ENCODE measurements at places on chromosomes 12 and 14.

- DNase-seq, result no peak
These were observed 15.5 kb upstream of the SERPINA9 start for GRCh38 chr14:94491511-94491910.

DNA sequence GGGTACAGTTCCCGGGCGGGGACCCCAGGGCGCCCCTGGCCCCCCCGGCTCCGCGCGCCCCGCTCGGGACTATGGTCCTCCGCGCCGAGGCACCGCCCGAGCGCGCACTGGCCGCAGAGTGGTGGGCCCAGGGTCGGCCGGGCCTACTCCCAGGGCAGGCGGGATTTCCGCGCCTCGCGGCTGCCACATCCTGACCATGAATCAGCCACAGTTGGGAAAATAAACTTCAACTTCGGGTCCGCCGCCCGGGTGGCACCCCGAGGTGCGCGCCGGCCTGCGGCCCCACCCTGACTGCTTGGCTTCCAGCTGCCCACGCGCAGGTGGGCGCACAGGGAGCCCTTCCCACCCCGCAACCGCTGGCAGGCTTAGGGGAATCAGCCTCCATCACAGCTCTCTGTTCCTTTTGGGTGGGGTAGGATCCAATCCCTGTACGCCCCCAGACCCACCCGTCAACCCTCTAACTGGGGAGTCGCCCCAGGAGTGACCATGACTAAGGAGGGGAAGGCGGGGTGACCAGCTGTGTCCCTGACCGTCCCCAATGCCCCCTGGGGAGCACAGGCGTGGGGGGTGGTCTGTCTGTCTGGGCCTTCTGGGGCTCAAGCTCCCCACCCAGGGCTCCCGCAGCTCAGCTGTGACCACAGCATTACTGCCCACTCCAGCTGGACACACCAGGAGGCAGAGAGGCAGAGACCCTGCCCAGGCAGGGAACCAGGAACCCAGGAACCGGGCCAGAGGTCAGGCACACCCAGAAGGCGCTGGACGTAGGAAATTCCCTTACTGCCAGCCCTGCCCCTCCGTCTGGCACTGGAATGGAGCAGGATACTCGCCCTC is 678 bp downstream of the INF2 start:
- no peak for DNase-seq

DNA sequence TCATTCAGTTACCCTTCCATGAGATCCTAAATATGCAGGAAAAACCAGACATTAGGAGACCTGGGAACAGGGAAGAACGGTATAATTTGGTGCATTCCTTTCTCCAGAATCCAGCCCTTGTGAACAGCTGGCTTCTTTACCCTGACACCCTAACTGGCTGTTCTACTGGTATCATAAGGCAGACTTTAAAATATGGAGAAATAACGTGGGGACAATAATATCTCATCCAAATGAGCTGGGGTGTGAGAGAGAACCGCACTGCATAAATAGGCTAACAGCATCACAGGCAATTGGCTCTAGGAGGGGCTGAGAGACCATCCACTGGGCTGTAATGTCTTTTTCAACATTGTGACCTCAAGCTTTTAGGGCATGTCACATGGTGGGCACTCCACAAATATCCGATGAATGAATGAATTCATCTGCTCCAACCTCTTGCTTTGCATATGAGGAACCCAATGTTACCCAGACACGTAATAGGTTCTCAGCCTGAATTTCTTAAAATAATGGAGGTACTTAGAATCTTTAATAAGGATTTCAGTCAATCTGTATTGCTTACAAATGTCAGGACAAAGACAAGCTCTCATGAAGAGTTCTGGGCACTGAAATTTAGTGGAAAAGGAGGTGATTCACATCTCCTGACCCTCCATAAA is 157.9 kb downstream of the SAMD4A start:
- no peak for DNase-seq

DNA sequence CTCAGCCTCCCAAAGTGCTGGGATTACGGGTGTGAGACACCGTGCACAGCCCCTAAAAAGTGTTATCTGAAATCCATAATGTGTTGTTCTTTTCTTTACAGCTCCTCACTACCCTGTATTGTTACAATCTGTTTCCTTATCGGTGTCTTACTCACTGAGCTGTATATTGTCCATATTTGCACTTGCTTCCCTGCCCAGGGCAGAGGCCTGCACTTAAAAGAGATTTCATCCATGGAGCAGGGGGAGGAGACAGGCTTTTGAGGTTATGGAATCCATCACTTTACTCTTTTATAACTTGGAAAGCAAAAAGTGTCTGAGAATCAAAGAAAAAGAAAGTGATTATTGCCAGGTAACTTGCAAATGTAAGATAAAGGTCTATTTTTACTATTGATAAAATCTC is 251.0 kb downstream of the DIO2 start:
- no peak for DNase-seq

GRCh38 chr14:102902086-102902485 is 20.4 kb upstream of the AMN start:
- no peak for DNase-seq

DNA sequence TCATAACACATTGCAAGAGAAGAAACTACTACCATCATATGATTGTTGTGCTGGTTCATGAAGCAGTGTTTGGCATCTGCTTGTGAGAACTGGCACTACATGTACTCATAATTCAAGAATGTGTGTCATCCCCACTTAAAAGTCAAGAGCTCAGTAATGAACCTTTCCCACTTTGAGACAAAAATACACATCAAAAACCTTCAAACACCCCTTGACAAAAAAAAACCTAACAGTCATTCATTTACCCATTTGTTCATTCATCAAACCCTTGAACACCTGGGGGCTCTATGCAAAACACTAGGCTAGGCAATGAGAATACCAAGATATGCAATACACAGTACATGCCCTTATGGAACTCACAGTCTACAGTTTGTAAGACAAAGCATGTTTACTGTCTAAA is 40.0 kb downstream of the KIF21A start:
- no peak for DNase-seq

DNA sequence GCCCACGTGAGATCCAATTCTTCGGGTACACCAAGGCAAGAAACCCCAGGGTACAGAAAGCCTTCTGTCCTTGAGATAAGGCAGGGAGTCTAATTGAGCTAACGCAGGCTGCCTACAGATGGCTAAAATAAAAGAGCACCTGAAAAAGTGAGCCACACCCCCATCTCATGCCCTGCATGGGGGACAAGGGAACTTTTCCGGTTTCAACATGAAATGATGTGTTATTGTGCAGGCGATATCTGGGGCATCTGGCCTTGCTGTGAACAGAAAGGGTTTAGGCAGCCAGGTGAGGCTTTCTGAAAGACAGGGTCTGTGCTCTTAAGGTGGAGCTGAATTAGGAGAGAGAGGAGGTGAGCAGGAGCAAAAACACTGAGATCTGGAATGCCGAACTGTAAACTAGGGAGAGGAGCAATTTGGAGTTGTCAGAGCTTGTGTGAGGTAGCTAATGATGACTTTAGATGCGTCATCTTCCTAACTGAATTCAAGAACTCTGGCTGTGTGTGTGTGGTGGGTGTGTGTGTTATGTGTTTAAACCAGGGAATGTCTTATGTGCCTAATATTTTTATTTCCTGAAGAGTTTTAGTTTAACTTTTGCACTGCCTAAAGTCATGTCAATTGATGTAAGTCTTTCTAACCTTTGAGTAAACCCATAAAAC is 20.1 kb upstream of the LDHB start:
- no peak for DNase-seq

GRCh38 chr12:88801227-88802095 is 221.2 kb upstream of the KITLG start:
- no peak for DNase-seq

DNA sequence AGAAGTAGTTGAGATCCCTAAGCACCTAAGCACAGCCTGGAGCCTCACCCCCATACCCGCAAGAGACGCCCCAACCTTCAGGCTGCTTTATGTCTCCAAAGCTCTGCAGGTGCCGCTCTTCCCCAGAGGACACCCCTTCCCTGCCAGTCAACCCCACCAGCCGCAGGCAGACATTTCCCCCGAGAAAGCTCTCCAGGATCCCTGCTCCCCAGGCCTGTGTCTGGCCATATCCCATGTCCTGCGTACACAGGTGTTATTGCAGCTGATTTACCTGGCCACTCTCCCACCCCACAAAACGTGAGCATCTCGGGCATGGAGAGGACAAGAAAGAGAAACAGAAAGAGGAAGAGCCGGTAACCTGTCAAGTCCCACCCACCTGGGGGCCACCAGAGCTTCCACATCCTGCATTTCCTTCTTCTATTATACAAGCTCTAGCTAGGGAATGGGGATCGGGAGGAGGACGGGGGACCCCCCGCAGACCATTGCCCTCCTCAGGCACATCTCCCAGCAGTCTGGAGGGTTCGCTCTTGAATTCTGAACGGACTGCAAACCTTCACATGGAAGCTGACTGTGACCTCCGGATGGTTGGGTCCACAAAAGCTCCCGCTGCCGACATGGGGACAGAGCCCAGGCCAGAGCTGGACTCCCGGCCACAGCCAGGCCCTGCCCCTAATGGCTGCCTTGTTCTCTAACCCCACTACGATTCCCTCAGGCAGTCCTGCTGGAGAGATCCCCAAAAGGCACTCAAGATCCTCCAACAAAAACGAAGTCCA is 17.6 kb downstream of the CCDC88C start:
- no peak for DNase-seq

GRCh38 chr12:56197921-56198635 is 8.8 kb upstream of the SMARCC2 start:
- no peak for DNase-seq

- DNase-seq, result no peak
These were observed 141.1 kb downstream of the KICS2 start for GRCh38 chr12:64081008-64081404.

GRCh38 chr14:85400678-85401077 is 129.3 kb upstream of the FLRT2 start:
- DNase-seq, result no peak

GRCh38 chr14:92969430-92969829 is 46.5 kb downstream of the CHGA start:
- no peak for DNase-seq

GRCh38 chr12:108394196-108394595 is 55.1 kb upstream of the CMKLR1 start:
- DNase-seq, result no peak

- DNase-seq, result no peak
These were observed 30.2 kb downstream of the KCNA5 start for GRCh38 chr12:5073853-5074252.

DNA sequence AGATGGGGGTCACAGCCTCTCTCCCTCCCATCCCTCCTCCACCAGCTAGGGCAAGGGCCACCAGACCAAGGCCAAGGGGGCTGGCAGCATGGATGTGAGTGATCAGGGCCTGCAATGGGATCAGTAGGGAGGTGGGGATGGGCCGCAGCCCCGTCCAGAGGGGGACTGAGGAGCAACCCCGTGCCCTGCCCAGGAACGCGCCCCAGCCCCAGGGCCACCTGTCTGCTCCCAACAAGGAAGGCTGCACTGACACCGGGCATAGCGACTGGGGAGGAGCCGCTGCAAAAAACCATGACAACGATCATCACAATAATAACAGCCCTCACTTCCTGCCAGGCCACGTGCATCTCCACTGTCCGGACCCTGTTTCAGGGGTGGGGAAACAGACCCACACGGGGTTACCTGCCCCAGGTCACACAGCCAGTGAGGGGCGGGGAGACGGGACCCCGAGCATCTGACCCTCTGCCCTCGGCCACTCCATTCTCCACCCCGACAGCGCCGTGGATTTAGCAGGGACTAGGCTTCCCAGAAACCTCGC is 24.3 kb downstream of the NCOR2 start:
- no peak for DNase-seq

GRCh38 chr14:55123101-55123500 is 6.0 kb upstream of the LGALS3 start:
- no peak for DNase-seq

DNA sequence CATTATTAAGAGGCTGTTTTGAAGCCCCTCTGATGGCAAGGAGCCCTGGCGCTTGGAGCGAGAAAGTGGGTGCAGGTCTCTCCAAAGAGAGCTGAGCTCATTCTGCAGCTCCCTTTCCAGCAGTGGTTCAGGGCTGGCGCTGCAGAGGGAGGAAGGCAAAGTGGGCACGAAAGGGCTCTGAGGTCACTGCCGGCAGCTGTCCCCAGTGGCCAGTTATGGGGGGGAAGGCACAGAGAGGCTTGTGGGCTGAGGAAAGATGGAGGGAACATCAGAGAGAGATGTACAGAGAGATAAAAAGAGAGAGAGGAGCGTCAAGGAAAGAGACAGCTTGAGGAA is 75.2 kb upstream of the TBX5 start:
- no peak for DNase-seq

DNA sequence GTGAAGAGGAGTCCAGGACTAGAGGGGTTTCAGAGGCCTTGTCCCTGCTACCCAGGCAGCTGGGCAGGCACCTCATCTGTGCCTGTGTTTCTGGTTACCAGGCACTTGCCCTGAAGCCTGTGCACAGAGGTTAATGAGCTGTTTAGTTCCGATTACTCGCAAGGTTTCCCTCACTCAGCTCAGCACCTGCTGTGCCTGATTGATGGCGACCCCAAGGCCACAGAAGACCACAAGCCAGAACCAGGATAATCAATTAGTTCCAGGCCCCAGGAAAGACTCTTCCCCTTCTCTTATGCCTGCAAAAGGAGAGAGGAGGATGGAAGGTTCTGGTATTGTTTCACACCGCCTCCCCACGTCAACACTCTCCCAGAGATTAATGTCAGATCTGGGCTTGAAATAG is 88.8 kb upstream of the NOS1 start:
- DNase-seq, result no peak

- DNase-seq, result no peak
These were observed 206.5 kb downstream of the STXBP6 start for GRCh38 chr14:24843494-24843893.

GRCh38 chr12:106107566-106107965 is 31.2 kb downstream of the NUAK1 start:
- DNase-seq, result no peak

GRCh38 chr12:48286665-48287064 is 64.1 kb downstream of the ZNF641 start:
- no peak for DNase-seq

DNA sequence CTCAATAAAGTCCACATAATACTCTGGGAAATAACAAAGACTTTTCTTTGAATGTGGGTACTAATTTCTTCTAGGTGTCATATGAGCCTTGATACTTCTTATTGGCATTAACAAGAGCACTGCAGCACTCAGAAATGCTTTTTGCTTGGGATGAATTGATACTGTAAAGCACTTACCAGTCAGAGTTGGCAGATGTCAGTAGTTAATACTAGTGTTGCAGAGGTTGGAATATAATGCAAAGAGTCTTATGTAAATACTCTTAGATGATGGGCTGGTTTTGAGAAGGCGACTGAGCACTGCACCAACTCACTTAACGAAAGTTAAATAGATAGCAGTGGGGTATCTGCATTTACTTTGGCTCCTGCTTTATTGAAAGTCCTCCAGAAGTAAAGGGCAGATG is 25.6 kb upstream of the MBIP start:
- DNase-seq, result no peak

- no peak for DNase-seq
These were observed 43.6 kb downstream of the AMN start for GRCh38 chr14:102965971-102966655.

GRCh38 chr12:69252033-69252432 is 12.7 kb downstream of the CPSF6 start:
- no peak for DNase-seq

DNA sequence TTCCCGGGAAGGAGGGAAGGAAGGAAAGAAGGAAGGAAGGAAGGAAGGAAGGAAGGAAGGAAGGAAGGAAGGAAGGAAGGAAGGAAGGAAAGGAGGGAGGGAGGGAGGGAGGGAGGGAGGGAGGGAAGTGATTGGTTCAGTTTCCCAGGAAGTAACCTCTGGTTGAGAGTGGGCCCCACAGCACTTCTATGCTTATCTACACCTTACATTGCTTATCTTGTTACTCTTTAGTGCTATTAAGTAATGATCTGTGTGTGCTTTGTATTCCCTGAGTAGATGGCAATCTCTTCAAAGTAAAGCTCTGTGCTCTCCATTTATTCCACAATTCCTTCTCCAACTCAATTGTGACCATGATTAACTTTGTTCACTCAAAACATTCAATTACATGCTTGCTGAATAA is 74.6 kb downstream of the SLC38A4 start:
- no peak for DNase-seq

All from ascending aorta (tissue), 2 donors.